EL (cell line): ENCODE measurements at places on chromosomes 2 and 18.

GRCh38 chr18:28767201-28767600, 590.3 kb upstream of the CDH2 start:
- no peak for DNase-seq

DNA sequence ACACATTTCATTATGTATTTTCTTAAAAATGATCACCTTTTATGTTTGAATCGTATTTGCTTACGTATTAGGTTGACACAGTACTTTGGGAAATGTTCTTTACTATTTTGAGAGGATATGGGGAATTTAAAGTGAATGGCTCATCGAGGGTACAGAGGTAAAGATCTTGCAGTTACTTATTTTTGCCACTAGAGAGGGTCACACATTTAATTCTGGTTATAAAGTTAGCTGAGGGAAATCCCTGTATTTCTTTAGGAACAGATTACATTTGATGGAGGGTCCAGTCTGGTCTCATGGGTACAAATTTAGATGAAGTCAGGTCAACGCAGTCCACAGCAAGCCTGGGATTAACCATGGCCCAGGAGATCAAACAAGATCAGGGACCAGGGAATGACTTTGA, 24.5 kb downstream of the DYNC2LI1 start:
- DNase-seq: no peak

DNA sequence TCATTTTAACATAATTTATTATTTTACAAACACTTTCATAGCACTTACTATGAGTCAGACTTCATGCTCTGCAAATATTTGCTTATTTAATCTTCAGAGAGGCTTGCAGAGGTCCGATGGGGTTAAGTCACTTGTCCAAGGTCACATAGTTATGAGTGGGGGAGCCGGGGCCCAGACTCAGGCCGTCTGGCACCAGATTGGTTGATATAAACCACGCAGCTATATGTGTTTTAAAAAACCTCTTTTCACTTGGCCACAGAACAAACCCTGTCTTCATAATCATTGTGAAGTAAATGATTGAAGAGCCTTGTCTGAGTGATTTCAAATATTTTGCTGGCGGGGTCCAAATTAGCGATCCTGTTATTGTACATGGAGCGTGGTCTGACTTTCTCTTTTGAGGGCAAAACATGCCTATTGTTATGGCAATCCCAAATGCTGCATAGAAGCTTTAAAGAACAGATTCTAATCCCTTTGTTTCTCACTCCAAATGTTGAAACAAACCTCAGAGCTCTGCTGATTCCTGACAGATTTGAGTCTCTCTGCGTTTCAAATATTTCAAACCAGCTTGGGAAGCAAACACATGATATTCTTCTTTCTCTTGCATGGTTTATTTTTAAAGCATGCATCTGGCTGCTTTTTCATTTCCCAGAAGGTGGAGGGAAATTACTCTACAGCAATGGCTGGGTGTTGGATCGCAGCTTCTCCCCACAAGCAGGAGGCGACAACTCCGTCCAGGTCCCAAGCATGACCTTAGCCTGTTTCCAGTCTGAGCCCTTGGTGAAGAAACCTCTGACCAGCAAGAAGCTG, 142.4 kb downstream of the DDX1 start:
- DNase-seq: peak; percentile 31

DNA sequence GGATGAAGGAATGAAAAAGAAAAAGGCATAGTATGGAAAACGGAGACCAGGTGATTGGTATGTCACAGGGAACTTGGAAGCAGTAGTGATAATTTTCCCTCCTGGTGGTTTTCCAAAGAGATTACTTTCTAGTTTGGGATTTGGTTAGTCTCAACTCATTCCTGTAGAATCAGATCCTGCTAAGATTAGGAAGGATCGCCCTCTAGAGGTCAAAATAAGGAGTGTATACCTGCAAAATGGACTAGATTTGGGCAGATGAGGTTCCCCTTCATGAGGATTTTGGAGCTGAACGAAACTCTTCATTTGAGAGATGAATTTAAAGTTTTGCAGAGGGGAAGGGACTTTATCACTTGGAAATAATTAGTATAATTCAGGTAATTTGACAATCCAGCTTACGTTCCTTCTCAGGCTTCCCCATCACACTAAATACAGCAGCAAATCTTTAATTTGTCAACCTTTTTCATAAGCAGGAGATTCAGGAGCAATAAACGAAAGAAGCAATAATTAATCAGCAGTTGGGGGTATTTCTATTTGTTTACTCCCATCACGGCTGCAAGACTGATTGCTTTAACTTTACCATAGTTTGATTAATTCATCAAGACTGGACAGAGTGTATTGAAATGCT, 65.2 kb downstream of the CCDC195 start:
- DNase-seq: peak; percentile 55

GRCh38 chr2:109715313-109715805, 78.7 kb upstream of the RGPD5 start:
- no peak for DNase-seq

DNA sequence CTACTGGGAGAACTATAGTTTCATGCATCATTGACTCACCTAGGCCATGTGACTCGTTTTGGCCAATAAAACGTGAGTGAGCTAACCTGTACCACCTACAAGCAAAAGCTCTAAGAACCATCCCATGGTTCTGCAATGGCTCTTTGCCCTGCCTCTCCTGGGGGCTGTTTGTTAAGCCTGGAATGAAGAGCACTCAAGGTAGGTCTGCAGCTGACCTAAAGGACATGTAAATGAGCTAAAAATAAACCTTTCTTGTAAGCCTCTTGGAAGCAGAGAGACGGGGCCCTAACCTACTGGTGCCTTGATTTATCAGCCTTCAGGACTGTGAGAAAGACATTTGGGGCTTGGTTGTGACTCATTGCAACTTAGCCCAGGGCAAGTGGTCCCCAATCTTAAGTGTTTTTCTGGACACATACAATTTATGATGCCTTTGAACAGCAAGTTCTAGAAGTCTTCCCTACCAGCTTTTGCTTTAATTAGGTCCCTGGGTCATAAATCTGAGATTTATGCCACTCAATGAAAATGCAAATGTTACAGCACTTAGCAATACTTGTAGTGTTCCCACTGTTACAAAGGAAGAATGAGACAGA, 107.4 kb downstream of the OSBPL6 start:
- no peak for DNase-seq

DNA sequence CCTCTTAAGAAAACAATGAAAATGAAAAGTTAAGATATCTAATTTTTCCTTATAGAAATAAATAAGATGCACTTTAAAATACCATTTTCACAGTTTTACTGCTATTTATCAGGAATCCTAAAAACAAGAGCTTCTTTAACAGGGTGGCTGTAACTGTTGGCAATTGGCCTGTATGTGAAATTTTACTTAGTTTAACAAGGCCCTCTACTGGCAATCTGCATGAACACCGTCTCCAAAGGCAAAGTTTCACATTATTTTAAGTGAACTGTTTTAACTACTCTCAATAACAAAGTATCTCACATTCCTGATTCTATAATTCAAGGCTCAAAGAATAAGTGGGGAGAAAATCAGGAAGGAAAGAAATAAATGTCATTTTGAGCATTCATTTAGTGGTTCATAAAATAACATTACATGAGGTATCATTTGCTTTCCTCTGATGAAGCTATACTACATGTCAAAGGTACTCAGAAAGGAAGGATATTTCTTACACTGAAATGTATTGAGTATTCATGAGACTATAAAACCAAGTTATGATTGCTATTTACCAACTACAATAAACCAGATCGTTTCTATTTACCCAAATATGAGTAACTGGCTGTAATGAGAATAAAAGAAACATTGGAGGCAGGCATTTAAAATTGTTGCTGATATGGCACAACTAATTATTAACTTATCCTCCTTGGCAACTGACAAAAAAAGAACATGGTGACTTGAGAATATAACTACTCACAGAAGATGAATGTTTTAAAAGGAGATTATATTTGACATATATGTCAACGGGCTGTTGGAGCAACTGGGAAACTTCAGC, 7.0 kb downstream of the NCKAP5 start:
- peak; percentile 72 for DNase-seq

- DNase-seq: no peak
Measured at GRCh38 chr2:15613736-15614429, 22.2 kb downstream of the DDX1 start.

GRCh38 chr2:74502720-74503505, 3.5 kb upstream of the LBX2 start:
- peak; percentile 85 for DNase-seq

DNA sequence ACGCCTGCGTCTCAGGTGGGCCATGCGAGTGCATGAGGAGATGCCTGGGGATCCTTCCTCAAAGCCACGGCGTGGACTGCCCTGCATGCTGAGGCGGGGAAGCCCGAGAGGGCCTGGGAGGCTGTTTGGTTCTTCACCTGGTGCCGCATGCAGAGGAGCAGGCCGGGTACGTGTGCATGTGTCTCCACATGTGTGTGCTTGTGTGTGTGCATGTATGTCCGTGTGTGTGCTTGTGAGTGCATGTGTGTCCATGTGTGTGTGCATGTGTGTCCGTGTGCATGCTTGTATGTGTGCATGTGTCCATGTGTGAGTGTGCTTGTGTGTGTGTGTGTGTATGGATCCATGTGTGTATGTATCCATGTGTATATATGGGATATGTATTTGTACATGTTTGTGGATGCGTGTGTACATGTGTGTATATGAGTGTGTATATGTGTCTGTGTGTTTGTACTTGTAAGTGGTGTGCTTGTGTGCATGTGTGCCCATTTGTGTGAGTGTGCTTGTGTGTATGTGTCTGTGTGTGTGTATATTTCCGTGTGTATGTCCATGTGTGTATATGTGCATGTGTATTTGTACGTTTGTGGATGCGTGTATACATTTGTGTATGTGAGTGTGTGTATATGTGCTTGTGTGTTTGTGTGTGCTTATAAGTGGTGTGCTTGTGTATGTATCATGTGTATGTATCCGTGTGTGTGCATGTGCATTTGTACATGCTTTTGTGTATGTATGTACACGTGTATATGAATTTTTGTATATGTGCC, 79.0 kb downstream of the PTGR3 start:
- DNase-seq: no peak

DNA sequence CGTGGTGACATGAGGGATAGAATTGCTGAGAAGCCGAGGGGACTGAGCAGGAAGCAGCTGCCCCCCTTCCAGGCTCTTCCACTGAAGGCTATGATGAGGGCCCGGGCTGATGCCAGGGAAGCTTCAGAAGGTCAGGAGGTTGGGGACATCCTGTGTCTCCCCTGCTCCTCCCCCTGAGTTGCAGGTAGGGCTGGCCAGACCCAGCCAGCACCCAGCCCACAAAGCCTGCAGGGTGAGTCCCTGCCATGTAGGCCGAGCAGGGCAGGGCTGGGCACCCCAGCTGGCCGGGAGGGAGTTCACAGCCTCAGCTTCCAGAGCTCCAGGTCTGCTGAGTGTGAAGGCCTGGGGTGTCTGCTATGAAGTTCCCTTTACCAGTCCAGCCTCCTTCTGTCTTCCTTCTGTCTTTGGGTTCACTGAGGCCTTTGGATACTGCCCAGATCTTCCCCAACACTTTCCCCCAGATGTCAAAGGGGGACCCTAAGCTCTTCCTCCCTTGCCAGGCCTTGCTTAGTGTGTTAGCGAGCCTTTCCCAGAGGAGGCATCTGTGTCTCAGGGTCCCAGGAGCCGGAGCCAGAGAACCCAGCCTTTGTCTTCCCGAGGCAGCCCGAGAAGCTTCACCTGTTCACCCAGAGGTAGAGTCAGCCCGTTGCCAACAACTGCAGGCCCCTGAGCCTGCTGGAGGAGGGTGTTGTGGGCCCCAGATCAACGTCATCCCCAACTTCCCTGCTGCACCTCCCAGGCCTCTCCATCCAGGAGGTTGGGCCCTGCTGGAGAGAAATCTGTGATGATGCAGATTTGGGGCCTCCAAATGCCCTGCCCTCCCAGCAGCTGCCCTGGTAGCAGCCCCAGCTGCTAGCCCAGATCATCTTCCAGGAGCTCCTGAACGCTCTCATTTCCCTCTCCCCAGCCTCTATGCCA, 3.6 kb upstream of the NCL start:
- no peak for DNase-seq

- no peak for DNase-seq
Measured at GRCh38 chr18:51290860-51291259, 93.4 kb upstream of the MEX3C start.

GRCh38 chr2:5076599-5076998, 615.6 kb upstream of the SOX11 start:
- no peak for DNase-seq

DNA sequence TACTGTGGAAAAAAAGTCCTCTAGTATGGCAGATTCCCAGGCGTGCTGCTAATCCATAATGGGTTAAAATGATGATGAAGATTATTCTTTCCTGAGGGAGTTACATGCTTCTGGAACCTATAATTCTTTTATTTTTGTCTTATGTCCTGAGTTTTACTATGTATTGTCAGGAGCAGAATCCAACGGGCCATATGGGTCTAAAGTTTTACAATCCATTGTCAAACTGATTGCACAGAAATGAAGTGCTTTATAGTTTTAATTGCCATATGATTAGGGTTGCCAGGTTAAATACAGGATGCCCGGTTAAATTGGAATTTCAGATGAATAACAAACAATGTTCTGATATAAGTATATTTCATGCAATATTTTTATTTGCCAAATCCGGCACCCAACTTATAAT, 100.9 kb upstream of the MAP3K20 start:
- no peak for DNase-seq
